Stimulated activated CD4-positive, alpha-beta T cell treated with anti-CD3 and anti-CD28 coated beads, Interleukin-12 subunit alpha, Interleukin-12 subunit beta, amount 100 ng/mL, for 24 hours (primary cell): ENCODE measurements at places on chromosomes 3 and 15.

DNA sequence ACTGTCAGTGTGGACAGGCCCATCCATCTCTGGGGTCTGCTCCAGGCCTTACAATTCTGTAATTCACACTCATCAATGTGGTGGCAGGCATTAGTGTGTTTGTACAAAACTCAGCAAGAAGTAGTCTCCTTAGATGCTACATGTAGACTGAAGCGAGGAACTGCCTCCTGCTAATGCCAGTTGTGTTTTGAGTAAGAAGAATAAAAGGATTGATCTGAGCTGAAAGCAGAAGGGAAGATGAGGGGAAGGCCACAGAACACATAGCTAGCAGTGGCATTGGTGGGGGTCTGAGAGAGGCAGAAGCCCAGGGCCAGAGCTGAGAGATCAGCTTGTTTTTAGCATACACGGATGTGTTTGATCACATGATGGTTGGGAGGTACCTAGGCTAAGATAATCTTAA, 144.1 kb downstream of the TIGIT start:
- no peak for DNase-seq

GRCh38 chr3:171348121-171348520, 112.1 kb downstream of the TNIK start:
- no peak for DNase-seq

- no peak for DNase-seq
Observed at GRCh38 chr15:75791337-75791713, 51.9 kb upstream of the UBE2Q2 start.

DNA sequence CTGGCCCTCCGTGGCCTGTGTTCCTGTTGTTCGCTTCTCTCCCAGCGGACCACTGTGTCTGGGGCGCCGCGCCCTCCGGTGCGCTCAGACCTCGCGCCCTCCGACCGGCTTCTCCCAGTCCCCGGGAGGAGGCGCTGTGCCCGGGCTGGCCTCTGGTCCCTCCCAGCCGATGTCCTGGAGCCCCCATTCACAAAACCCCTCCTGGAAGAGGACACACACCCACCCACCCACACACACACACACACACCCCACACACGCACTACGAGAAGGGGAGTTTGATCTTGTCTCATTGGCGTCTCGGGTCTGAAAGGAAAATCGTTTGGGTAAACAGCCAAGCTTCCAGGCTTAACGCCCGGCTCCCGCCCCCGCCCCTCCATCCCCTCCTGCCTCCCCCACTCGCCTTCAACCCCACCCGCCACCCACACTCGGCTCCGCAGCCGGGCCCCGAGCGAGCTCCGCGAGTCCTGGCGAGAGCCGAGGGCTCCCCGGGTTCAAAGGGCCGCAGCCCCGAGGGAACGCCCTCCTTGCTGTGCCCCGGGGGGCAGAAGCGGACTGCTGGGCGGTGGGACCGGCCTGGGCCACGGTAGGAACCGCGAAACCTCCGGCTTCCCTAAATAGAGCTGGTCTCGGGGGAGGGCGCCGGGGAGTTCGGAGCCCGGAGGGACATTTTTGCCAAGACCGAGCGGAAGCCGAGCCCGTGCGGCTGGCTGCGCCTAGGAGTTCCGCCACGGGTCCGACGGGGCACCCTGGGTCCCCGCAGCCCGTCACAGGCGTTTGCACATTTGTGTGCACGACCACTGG, 23.6 kb downstream of the NR2F2 start:
- DNase-seq, result no peak

DNA sequence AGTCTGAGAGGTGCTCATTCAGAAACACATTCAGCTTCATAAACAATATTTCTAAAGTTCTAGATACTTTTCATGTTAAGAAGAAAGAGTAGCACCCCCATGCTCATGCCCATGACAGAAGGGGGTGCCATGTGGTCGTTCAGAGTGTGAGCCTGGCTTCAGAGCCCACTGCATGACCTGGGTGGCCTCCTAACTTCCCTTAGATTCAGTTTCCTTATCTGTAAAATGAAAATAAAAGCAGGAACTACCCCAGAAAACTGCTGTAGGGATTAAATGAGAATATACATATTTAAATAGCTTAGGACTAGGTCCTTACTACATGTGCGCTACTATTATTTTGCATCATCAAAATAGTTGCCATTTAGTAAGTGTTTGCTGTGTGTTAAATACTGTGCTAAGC, 69.2 kb downstream of the ABHD5 start:
- no peak for DNase-seq

DNA sequence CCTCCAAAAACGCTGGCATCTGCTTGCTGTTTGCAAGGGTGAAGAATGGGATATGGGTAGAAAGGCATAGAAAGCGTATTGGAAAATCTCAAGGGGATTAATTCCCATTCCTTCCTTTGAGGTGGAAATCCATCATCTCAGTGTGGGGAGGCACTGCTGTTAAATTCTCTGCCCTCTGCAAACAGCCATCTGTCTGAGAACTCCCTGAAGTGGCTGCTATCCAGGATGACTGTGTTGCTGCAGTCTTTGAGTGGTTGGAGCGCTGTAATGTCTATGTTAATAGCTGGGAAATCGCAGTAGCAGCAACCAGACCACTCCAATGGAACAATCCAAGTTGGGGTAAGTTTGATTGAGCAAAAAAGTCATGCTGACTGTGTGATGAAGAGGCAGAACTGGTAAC, 625.9 kb downstream of the NLGN1 start:
- DNase-seq, result no peak

DNA sequence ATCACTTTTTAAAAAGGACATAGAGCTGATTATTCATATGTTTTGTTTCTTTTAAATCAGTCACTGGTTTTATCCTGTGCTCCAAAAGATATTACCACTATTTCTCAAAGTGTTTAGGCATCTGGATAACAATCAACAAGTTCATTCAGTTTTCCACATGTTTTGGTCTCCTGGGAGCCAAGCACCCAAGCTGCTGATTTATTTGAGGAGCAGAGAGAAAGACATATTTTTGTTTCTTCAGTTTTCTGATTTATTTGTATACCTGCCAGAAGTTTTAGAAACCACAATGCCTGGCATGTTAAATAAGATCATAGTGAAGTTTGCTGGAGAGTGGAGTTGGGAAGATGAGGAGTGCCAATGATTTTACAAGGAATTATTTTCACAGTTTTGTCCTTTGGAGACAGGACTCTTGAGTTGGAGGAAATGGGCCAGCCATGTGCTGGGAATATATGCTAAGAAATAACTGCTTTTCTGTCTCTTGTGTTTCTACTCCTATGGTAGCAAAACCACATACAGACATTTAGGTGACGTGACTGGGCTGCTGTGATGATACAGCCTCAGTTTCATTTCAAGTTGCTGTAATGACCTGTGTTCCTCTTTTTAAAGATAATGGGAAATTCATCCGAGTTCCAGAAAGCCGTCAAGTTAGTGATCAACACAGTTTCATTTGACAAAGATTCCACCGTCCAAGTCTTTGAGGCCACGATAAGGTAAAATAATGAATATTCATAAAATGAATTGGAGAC, 11.7 kb downstream of the EDEM1 start:
- no peak for DNase-seq

GRCh38 chr3:12120374-12121140, 38.2 kb downstream of the TIMP4 start:
- DNase-seq, result no peak

DNA sequence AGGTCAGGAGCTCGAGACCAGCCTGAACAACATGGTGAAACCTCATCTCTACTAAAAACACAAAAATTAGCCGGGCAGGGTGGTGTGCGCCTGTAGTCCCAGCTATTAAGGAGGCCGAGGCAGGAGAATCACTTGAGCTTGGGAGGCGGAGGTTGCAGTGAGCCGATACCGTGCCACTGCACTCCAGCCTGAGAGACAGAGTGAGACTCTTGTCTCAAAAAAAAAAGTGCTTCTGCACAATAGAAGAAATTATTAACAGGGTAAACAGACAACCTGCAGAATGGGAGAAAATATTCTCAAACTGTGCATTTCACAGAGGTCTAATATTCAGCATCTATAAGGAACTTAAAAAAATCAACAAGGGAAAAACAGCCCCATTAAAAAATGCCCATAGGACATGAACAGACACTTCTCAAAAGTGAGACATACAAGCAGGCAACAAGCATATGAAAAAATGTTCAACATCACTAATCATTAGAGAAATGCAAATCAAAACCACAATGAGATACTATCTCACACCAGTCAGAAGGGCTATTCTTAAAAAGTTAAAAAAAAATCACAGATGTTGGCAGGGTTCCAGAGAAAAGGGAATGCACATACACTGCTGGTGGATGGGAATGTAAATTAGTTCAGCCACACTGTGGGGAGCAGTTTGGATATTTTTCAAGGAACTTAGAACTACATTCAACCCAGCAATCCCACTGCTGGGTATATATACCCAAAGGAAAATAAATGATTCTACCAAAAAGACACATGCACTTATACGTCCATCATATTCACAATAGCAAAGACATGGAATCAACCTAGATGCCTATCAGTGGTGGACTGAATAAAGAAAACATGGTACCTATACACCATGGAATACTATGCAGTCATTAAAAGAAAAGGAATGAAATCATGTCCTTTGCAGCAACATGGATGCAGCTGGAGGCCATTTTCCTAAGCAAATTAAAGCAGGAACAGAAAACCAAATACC, 75.5 kb downstream of the MSL2 start:
- no peak for DNase-seq

- DNase-seq, result no peak
Observed at GRCh38 chr15:70378126-70379031, 280.7 kb upstream of the TLE3 start.

- no peak for DNase-seq
Observed at GRCh38 chr15:65612616-65612946, 1.6 kb upstream of the INTS14 start.

DNA sequence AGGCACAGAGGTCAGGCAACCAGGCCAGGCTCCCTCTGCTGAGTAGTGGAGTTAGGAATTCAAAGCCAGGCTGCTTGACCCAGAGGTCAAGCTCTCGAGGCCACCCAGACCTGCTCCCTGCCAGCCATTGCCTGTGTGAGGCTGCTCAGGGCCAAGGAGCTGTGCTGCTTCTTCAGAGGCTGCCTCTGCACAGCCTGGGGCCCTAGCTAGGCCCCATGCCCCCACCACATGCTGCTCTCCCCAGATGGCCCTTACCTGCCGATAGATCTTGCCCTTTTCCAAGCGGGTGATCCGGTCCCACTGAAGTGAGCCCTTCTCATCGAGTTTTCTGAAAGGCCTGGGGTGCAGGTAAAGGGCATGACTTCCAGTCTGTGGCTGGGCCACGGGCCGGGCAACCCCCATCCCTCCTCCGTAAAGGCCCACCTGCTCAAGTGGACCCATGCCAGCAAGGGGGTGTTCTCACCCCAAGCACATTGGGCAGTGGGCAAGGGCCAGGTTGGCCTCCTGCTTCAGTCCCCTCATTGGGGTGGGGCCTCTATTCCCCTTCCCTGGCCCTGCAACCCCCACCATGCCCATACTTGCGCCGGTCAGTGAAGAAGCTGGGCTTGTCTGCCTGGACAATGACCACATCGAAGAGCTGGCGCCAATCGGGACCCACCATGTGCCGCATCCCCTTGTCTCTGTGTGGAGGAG, 6.5 kb downstream of the NT5DC2 start:
- no peak for DNase-seq

GRCh38 chr15:78502641-78503040, 4.7 kb upstream of the HYKK start:
- no peak for DNase-seq

GRCh38 chr3:127911421-127911931, 3.6 kb upstream of the KBTBD12 start:
- no peak for DNase-seq

DNA sequence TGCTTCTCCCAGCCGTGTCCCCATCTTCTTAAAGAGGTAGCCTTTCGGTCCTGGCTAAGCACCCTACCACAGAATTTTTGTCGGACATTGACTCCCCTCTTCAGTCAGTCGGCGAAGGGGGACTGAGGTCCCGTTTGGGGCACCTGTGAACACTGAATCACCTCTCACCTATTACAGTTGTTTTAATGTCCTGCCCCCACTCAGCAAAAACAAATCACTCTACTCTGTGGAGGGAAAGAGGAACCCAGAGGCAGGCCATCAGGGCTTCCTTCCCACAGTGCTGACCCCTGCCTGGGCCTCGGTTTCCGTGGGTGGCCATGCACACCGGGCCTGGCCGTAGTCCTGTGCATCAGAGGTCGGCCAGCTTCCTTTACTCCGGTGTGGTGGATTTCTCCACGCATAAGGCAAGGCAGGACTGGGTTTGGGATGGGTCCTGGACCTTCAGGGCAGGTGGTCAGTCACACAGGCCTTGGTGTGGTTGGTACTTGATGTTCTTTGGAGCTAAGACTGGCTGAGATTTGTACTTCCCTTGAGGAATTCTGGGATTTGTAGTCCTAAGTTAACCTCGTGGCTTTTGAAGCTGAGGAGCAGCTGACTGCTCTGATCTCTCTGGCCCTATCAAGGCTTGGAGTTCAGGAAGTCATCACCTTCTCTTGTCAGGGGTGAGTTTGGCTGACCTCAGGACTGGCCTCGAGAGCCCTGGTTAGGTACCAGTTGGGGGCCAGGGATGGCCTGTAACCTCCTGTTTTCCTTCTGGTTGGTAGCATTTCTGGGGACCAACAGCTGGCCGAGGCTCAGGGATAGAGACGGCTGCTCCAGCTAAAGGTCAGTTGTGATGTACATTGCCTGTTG, 627 bp upstream of the FAM131A start:
- no peak for DNase-seq

DNA sequence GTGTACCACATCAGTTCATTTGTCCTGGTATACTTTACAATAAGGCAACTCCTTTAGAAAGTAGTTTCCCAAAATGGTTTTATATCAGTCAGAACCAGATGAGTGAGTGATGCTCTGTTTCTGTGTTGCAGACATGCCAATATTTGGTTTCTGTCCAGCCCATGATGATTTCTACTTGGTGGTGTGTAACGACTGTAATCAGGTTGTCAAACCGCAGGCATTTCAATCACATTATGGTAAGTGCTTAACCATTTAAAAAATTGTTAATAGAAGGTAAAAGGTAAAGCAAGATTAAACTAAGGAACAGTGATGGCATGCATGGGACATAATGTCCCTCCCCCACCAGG, 40.0 kb upstream of the SCAANT1 start:
- no peak for DNase-seq

DNA sequence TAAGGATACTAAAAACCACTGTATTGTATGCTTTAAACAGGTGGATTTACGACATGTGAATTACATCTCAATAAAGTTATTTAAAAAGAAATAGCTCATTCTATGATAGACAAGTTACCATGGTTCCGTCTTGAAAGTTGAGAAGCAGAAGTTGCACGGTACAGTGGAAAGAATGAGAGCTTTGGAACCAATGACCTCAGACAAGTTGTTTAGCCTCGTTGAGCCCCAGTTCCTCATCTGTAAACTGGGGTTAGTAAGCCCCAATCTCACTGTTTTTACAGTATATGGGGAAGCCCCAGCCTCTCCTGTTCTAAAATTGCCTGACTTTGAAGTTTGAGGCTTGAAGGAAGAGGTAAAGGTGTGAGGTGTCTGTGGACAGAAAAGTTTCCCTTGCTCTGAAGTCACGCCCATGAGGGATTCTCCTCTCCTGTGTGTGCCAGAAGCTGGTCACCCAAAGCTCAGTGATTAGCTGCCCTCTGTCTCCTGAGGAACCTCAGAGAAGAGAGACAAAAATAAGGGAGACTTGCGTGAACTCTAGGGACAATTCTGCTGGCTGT, 10.0 kb downstream of the CRYGS start:
- DNase-seq, result peak; percentile 25
